ENCODE measurements at places on chromosomes 3 and 15.
A peak's percentile ranks its signal among the peaks of the same experiment; 100 is the strongest.

GRCh38 chr3:129613367-129613740, 6.9 kb upstream of the PLXND1 start:
- no peak for DNase-seq

GRCh38 chr3:156818273-156818651, 7.9 kb upstream of the LEKR1 start:
- DNase-seq: no peak

GRCh38 chr3:65883613-65884012, 155.1 kb downstream of the MAGI1 start:
- DNase-seq: no peak

DNA sequence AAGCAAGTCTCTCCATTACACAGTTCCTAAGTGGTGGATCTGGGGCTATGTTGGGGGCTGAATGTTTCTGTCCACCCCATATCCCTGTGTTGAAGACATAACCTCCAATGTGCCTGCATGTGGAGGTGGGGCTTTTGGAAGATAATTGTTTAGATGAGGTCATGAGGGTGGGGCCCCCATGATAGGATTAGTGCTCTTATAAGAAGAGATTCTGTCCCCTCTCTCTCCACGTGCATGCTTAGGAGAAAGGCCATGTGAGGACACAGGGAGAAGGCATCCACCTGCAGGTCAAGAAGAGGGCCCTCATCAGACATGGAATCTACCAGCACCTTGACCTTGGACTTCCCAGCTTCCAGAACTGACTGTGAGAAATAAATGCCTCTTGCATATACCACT, 231.0 kb upstream of the CHRNA7 start:
- no peak for DNase-seq

DNA sequence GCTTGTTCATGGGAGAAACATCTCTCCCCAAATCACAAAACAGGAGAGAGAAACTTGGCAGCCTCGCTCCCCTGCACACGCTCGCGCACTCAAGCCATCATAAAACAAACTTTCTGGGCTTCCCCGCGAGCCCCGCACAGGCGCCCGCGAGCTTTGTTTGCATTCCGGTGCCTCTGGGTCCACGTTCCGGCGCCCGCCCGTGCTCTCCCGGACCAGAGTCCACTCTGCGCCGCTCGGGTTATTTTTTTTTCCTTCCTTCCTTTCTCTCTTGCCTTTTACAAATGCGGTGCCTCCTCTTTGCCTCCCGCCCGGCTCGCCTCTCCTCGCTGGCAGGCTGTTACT, 363 bp downstream of the MAGI1 start:
- DNase-seq: no peak

DNA sequence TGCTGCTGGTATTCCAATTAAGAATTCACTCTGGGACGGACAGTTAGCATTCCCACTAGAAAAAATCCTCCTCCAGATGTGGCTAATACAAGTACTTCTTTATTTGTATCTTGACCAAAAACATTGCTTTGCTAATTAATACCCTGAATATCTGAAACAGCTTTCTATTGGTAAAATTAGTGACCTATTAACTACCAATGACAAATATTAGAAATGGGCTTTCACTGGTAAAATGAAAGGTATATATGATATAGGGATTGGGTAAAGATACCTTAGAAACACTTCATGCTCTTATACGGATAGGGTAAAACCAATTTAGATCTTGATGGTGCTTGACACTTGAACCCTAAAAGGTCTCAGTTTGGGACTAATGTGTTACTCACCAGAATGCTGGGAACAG, 52.3 kb downstream of the CRTAP start:
- no peak for DNase-seq

DNA sequence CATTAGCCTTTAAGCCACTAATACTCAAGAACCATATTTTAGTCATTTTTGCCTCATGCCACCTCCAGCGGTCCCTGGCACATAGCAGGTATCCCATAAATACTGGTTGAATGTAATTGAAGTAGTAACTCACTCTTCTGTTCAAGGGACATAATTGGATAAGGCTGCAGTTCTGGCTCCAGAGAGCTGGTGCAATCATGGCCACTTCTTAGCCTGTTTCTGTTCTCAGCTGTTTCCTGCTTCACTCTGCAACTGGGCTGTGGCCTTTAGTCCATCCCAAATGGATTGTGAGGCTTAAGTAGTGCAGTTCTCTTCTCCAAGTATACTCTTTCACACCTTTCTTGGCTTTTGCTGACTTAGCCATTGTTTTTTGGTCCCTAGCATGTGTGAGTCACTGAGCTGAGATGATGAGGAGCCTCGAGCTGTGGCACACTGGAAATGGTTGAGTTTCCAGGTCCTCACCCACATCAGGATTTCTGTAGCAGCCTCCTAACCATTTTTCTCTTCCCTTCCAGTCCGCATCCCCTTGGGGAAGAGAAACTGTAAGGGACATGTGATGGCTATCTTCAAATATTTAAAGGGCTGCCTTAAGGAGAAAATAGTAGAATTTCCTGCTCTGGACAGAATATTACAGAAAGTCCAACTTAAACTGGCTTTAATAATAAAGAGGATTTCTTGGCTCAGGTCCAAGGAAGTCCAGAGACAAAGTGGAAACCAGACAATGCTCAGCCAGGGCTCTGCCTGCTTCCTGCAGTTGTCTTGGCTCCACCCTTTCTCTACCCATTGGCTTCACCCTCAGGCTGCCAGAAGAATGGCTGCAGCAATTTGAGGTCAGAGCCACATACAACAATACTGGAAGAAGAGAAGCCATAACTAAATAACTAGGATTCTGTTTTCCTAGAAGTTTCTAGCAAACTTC, 305.4 kb upstream of the ROPN1 start:
- no peak for DNase-seq

- no peak for DNase-seq
Measured at GRCh38 chr3:168457954-168458539, 362.3 kb upstream of the GOLIM4 start.

GRCh38 chr15:74381481-74381880, 14.0 kb upstream of the CYP11A1 start:
- no peak for DNase-seq

- DNase-seq: no peak
Measured at GRCh38 chr3:38136393-38136776, 542 bp downstream of the ACAA1 start.

DNA sequence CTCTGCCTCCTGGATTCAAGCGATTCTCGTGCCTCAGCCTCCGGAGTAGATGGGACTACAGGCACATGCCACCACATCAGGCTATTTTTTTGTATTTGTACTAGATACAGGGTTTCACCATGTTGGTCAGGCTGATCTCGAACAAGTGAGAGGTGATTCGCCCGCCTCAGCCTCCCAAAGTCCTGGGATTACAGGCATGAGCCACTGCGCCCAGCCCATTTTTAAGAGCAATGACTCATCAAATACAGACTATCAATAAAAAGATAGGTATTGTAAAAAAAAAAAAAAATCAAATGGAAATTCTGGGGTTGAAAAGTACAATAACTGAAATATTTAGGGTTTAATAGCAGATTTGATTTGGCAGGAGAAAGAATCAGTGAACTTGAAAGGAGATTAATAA, 129.0 kb downstream of the TJP1 start:
- DNase-seq: no peak

GRCh38 chr3:11464356-11464755, 179.4 kb downstream of the VGLL4 start:
- no peak for DNase-seq

GRCh38 chr3:161914703-161915417, 418.3 kb downstream of the OTOL1 start:
- peak; percentile 87 for DNase-seq

DNA sequence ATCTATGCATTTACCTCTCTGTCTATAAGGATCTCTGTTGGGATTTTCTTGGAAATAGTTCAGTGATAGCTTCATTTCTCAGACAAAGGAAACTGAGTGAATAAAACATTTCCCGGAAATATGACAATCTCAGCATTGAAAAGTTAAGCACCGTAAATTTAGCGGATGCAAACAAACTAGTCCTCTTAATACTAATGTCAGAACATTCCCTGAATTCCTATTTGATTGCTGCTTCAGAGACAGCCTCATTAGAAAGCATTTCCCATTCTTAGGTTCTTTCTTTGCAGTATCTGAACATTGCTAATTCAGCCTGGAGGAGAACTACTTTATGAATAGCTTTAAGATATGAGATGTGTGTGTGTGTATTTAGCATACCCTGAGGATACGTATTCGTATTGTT, 101.3 kb downstream of the NR2F2 start:
- DNase-seq: no peak

- DNase-seq: no peak
Measured at GRCh38 chr3:49602877-49603411, 48.7 kb downstream of the BSN start.

DNA sequence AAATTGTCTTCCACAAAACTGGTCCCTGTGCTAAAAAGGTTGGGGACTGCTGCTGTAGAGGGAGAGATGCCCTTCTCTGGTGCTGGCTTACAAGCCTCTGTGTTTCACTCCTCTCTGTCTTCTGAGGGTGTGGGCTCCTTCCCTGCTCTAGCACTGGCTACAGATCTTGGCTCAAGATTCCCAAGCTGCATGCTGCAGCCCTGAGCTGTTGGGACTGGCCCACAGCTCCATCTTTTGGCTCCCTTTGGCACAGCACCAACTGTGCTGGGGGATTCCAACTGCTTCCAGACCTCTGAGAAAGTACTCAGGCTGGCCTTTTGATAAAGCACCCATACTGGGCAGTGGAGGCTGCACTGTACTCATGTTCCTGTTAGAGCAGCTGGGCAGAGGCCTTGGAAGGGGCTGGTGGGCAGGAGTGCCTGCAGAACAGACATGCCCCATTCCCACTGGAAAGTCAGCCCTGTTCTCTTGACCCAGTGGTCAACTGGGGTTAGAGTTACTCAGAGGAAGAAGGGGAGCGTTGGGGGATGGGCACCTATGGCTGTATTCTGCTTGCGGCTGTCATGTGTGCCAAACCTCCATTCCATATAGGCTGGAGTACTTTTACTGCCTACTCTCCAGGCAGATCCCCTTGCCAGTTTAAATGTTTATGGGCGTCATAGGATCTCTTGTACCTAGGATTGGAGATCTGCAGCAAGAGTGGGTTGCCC, 55.7 kb downstream of the GALK2 start:
- peak; percentile 53 for DNase-seq

- peak; percentile 8 for DNase-seq
Measured at GRCh38 chr3:148459931-148460513, 237.7 kb upstream of the AGTR1 start.

DNA sequence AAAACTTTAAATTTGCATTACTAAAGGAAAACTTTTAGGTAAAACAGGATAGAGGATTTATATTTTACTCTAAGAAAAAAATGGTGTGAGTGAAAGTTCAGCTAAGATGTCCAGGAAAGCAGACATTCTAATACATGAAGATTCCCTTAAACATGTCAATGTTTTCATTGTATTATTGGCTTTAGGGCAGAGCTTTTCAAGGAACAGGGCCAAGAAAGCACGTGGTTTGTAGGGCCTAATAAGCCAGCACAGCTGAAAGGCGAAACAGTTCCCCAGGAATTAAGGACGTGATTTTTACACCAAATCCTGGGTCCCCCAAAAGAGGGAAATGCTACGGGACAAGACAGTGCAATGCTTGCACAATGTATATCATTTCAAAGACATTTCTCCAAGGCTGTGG, 48.6 kb upstream of the MKRN3 start:
- no peak for DNase-seq

- peak; percentile 46 for DNase-seq
Measured at GRCh38 chr3:67601919-67602608, 52.3 kb downstream of the SUCLG2 start.

DNA sequence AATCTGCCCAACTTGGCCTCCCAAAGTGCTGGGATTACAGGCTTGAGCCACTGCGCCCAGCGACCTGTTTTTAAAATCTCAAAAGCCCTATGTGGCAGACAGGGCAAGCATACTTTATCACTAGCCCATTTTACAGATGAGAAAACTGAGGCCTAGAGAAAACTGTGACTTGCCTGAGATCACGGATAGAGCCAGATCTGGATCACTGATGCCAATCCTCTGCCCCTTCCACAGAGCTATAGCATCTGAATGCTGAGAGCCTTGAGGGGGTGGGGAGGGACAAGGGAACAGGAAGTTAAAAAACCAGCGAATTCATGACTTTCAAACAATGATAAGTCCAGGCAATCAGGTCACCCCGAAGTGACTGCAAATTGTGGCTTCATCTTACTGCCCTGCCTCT, 7.3 kb downstream of the ANKRD63 start:
- no peak for DNase-seq

- no peak for DNase-seq
Measured at GRCh38 chr3:99767291-99767690, 50.4 kb upstream of the CMSS1 start.

GRCh38 chr3:16697443-16698147, 92.4 kb upstream of the DAZL start:
- DNase-seq: peak; percentile 27

DNA sequence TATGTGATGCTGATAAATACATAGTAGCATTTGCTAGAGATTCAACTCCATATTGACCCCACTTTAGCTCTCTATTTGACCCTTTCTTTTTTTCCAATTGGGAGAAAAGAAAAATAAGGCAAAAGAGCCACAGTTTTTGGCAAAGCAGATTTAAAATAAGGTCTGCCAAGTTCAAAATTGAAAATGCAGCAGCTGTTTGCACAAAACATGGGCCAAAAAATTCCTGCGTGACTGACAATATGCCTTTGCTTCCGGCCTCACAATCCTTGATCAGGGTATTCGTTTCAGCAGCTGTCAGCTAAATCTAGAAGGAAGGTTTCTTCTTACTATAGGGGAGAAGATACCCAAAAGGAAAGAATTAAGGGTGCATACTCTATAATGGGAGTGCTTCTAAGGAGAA, 563.5 kb upstream of the CCDC54 start:
- DNase-seq: no peak

GRCh38 chr3:111210003-111210711, 138.5 kb downstream of the NECTIN3 start:
- no peak for DNase-seq

- no peak for DNase-seq
Measured at GRCh38 chr15:90790561-90790960, 73.4 kb downstream of the BLM start.

- DNase-seq: peak; percentile 82
Measured at GRCh38 chr3:183513046-183513706, 42.3 kb downstream of the KLHL6 start.

DNA sequence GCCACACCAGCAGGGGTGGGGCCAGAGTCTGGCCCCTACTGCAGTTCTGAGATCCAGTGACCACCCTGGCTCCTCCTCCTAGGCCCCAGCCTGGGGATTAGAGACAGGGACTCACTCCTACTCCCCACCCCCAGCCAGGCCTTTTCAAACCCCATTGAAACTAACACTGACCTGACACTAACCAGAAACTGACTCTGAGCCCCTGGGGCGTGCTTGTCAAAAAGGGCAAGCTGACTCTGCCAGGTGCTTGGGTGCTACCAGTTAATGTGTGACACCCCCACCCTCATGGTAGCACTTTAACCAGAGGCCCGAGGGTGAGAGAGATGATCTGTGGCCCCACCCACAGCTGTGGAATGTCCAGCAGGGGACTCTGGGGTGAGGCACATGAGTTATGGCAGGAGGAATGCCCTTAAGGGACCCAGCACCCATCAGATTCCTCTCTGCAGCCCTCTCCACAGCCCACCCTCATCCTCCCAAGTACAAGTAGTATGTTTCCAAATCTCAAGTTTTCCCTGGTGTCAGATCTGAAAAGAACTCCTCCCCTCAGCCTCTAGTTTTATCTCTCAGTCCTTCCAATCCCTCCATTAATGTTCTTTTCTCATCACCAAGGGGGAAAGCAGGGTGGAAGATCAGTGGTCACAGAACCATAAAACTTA, 1.4 kb downstream of the PTH1R start:
- DNase-seq: no peak

GRCh38 chr3:15313461-15313860, 18.9 kb downstream of the SH3BP5 start:
- DNase-seq: no peak

All from KBM-7 (cell line).